ENCODE measurements at places on chromosomes 5 and 9.

DNA sequence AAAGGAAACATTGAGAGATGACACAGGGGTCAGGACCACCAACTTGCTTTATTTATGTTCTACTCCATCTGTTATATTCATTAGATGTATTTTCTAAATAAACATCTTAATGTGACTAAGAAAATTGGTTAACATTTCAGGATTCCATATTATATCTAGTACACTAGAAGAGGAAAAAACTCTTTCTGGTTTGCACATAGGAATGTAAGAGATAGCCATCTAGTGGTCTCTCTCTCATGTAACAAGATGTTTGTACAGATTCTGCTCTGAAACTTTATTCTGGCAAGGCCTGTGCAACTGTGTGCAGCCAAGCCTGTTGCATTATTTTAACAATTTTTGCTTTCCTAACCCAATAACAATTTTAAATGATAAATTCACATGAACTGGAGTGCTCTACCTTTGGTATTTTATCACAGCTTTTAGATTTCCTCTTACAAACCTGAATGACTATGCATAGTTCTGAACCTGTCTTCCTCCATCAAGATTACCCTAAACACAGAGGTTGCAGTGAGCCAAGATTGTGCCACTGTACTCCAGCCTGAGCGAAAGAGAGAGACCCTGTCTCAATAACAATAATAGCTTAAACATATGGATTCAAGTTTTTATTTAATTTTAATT is 148.2 kb downstream of the GIN1 start:
- peak; percentile 61 for DNase-seq

DNA sequence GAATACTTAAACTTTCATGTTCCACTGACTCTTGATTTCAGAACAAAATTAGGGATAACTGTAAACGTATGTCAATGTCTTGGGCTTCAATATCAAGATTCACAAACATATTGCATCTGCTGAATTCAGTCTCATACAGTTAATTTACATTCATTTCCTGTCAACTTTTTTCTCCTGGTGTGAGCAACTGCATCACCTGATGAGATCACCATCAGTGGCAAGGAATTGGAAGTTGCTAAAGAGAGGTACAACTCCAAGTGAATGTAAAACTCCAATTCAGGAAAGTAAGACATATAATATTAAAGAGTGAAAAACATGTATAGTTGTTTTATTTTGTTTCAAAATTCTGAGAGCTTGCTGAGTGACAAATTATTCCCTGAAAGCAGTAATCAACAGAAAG is 1336.2 kb upstream of the C9orf72 start:
- DNase-seq, result no peak

DNA sequence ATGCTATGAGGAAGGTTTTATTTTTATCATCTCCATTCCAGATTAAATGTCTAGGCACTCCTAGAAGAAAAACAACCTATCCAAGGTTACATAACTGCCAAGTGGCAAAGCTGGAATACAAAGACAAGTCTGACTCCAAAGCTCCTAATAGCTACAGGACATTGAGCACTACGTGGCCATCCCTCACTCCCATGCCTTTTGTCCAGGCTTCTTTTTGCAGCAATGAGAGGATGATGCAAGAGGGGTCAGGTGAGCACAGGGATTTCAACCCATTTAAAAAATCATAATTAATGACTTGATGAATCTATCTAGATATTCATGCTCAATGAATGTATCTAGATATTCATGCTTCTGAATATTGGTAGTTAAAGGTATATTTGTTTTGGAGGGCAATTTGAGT is 117.0 kb downstream of the KIAA0825 start:
- DNase-seq, result no peak

DNA sequence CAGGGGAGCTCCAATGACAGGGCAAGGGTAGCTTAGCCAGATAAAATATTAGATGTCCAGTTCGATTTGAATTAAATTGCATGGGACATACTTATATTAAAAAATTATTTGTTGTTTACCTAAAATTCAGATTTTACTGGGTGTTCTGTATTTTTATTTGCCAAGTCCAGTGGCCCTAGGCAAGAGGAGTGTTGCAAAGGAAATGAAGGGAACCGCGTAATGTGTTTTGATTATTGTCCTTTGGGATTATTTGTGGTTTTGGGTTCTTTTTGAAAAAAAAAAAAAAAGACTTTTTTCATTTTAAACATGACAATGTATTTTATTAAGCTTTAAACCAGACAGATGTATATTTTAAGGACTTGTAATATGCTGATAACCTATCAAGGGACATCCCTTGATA is 179.3 kb downstream of the C9orf152 start:
- DNase-seq, result no peak

GRCh38 chr5:78547731-78548615 is 100.6 kb downstream of the LHFPL2 start:
- no peak for DNase-seq

DNA sequence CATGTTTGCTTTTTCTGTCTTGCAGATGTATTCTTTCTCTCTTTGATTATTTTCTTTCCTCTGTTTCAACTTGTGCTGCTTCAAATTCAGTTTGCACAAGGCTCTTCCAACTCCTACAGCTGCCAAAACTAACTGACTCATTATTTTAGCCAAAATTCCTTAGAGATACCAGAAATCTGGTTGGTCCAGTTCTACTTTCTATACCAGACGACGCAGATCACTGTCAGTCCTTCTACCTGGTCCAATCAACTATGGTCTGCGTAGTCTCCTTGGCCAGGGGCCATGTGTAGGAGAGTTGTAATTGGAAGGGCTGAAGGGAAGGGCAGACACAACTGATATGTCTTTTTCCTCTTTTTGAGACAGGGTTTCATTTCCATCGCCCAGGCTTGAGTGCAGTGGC is 51.9 kb upstream of the JAK2 start:
- no peak for DNase-seq

DNA sequence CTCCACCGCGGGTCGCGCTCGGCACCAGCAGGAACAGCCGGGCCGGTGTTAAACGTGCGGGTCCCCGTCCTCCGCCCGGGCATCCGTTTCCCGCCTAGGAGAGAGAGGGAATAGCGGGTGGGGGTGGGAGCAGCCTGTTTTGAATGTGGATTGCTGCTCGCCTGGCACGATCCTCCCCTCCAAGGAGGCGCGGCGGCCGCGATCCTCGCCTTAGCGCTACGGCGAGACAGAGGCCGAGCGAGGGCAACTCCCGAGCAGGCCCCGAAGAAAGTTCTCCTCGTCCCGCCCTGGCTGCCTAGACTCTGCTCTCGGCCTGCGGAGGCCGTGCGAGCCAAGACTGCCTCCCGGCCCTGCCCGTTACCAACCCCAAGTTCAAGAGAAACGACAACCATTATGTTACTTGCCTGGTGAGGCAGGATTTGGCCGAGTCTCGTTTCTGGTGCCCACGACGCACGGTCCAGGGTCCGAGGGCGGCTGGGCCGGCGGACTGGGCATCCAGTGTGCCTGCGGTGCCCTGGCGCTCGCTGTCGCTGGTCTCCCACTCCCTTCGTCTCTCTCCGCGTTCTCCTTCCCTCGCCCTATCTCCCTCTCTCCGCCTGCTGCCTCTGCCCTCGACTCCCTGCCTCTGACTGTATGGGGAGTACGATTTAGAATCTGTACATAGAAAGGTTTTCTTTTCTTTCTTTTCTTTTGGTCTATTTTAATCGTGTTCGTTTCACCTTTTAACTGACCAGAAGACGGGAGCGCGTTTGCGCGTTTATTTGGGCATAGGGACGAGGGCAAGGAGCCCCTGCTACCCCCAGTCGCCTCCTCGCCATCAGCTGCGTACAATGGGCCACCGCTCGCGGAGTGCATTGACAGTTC is 724 bp downstream of the NR2F1-AS1 start:
- peak; percentile 52 for DNase-seq

GRCh38 chr5:72122602-72123001 is 15.3 kb downstream of the MAP1B start:
- no peak for DNase-seq

GRCh38 chr5:142506756-142507155 is 179.1 kb downstream of the FGF1 start:
- DNase-seq, result no peak
